Stimulated activated naive B cell treated with anti-CD40 and anti-IgM and Interleukin-4, amounts not matched to agents 10 μg/mL and 1 μg/mL and 100 μg/mL, for 72 hours (primary cell): ENCODE measurements at places on chromosomes 16 and 17.

GRCh38 chr17:50093246-50093645 lies 1.9 kb upstream of the PDK2 start:
- peaks cover 25% of the 10 kb centered on the region for H3K4me1 ChIP-seq
- DNase-seq, result no peak
- peaks cover 27% of the 10 kb centered on the region for H3K27me3 ChIP-seq

DNA sequence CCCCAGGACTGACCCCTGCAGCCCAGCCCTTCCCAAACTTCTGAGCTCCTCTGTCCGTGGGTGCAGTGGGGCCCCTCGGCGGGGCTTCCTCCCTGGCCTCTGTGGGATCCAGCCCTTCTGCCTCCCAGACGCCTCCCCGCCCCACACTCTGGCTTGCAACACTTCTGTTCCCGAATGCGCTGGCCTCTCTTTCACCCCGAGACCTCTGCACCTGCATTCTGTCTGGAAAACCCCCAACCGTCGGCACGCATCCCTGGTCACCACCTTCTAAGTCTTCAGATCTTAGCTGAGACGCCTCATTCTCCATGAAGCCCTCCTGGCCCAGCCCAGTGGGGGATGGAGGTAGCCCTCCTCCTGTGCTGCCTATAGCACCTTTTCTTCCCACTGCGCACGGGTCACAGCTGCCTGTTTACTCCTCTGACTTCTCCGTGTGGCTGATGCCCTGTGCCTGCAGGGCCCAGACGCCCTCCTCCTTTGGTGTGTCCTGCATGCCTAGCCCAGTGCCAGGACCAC lies 26.4 kb downstream of the TMEM235 start:
- H3K4me1 ChIP-seq, result peaks cover 17% of the 10 kb centered on the region
- H3K4me3 ChIP-seq, result peak overlapping the region; percentile 39
- peak overlapping the region; percentile 76 for H3K27ac ChIP-seq
- peak; percentile 42 for DNase-seq
- peaks cover 11% of the 10 kb centered on the region for H3K27me3 ChIP-seq

GRCh38 chr16:80993307-80993706 lies 13.4 kb downstream of the CMC2 start:
- H3K27me3 ChIP-seq, result no peaks in the 10 kb centered on the region
- no peak overlapping the region for H3K27ac ChIP-seq
- H3K4me3 ChIP-seq, result no peak overlapping the region
- H3K4me1 ChIP-seq, result peaks cover 31% of the 10 kb centered on the region
- no peak for DNase-seq
- peaks cover 36% of the 10 kb centered on the region for H3K36me3 ChIP-seq

- no peak overlapping the region for H3K27ac ChIP-seq
- no peak overlapping the region for H3K4me3 ChIP-seq
- no peaks in the 10 kb centered on the region for H3K4me1 ChIP-seq
- no peaks in the 10 kb centered on the region for H3K36me3 ChIP-seq
Observed at GRCh38 chr16:9316615-9317014, 225.2 kb downstream of the HAPSTR1 start.

GRCh38 chr16:18060351-18060750 lies 276.2 kb downstream of the NPIPA8 start:
- H3K4me1 ChIP-seq, result no peaks in the 10 kb centered on the region
- H3K27me3 ChIP-seq, result peaks cover 15% of the 10 kb centered on the region
- H3K4me3 ChIP-seq, result no peak overlapping the region
- no peak for DNase-seq
- H3K36me3 ChIP-seq, result no peaks in the 10 kb centered on the region

DNA sequence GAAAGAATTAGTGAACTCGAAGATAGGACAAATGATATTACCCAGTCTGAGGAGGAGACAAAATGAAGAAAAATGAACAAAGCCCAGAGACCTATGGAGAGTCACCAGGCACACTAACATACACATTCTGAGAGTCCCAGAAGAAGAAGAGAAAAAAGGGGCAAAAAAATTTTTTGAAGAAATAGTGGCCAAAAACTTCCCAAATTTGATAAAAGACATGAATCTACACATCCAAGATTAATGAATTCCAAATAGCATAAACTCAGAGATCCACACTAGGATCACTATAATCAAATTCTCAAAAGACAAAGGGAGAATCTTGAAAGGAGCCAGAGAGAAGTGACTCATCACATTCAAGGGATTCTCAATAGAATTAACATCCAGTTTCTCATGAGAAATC lies 3.4 kb upstream of the OR4D1 start:
- DNase-seq, result no peak
- no peaks in the 10 kb centered on the region for H3K4me1 ChIP-seq
- no peak overlapping the region for H3K27ac ChIP-seq
- H3K4me3 ChIP-seq, result no peak overlapping the region
- H3K27me3 ChIP-seq, result peaks cover 43% of the 10 kb centered on the region

- DNase-seq, result peak; percentile 84
- H3K4me3 ChIP-seq, result peak overlapping the region; percentile 79
- peaks cover 4% of the 10 kb centered on the region for H3K27me3 ChIP-seq
- H3K36me3 ChIP-seq, result peaks cover 2% of the 10 kb centered on the region
- peaks cover 5% of the 10 kb centered on the region for H3K4me1 ChIP-seq
- H3K27ac ChIP-seq, result peak overlapping the region; percentile 62
Observed at GRCh38 chr16:89246903-89247733, 29.6 kb downstream of the ZNF778 start.

DNA sequence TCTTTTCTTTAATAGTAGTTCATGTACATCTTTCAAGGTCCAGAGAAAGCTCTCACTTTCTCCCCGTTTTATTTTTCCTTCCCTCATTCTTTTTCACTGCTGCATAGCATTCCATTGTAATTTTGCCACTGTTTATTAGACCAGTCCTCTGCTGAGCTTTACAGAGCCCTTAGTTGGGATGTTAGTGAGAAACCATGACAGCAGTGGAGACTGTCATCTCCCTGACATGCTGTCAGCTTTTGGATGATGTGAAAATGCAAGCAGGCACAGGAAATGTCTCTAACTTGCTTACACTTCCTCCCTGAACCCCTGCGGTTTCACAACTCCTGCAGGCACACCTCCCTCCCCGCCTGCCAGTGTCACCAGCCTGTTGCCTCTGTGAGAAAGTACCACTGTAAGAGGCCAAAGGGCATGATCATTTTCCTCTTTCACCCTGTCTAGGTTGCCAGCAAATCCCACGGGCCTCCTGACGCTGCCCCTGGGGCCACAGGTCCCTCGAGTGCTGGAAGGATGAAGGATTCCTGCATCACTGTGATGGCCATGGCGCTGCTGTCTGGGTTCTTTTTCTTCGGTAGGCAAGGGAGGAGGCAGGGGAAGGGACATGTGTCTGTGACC lies at the start of gene ITGAL:
TSS of gene ITGAL (plus strand) at position 415 of the 615 bp plus-strand sequence. CDS start at position 511, 96 bp downstream.
- no peaks in the 10 kb centered on the region for H3K27me3 ChIP-seq
- peak within 1 kb of the TSS; percentile 95 for H3K4me3 ChIP-seq
- H3K36me3 ChIP-seq, result peaks cover 36% of the 10 kb centered on the region
- DNase-seq, result peak; percentile 87
- peaks cover 64% of the 10 kb centered on the region for H3K4me1 ChIP-seq

DNA sequence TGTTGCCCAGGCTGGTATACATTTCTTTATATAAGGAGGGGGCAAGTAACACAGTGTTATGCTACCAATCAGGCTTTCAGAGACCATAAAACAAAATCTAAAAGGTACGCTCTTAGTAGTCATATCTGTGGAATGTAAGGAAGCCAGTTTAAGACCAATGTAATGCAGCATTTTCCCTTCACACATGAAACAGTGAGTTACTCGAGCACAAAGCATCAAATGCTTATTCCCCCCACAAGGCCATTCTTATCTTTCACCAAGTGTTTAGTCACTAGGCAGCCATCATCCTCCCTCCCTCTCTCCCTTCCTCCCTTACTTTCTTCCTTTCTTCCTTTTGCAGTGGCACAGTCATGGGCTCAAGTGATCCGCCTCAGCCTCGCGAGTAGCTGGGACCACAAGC lies 12.8 kb downstream of the HMOX2 start:
- peaks cover 16% of the 10 kb centered on the region for H3K36me3 ChIP-seq
- no peak overlapping the region for H3K4me3 ChIP-seq
- H3K27ac ChIP-seq, result no peak overlapping the region
- peaks cover 4% of the 10 kb centered on the region for H3K4me1 ChIP-seq
- no peak for DNase-seq

- peaks cover 9% of the 10 kb centered on the region for H3K4me1 ChIP-seq
- peak overlapping the region; percentile 77 for H3K27ac ChIP-seq
- H3K36me3 ChIP-seq, result peaks cover 2% of the 10 kb centered on the region
Observed at GRCh38 chr17:31093866-31094599, 744 bp upstream of the NF1 start.

GRCh38 chr17:48556229-48556575 lies 11.3 kb upstream of the HOXB2 start:
- no peaks in the 10 kb centered on the region for H3K36me3 ChIP-seq
- peaks cover 55% of the 10 kb centered on the region for H3K27me3 ChIP-seq

GRCh38 chr16:85570213-85570734 lies 42.8 kb upstream of the GSE1 start:
- peak overlapping the region; percentile 70 for H3K4me3 ChIP-seq
- H3K4me1 ChIP-seq, result peaks cover 63% of the 10 kb centered on the region
- DNase-seq, result peak; percentile 66
- peaks cover 25% of the 10 kb centered on the region for H3K36me3 ChIP-seq

GRCh38 chr17:83100220-83100852 lies 20.9 kb downstream of the METRNL start:
- peaks cover 21% of the 10 kb centered on the region for H3K4me1 ChIP-seq
- no peak overlapping the region for H3K4me3 ChIP-seq
- H3K27me3 ChIP-seq, result peaks cover 48% of the 10 kb centered on the region
- DNase-seq, result no peak
- H3K36me3 ChIP-seq, result peaks cover 10% of the 10 kb centered on the region

DNA sequence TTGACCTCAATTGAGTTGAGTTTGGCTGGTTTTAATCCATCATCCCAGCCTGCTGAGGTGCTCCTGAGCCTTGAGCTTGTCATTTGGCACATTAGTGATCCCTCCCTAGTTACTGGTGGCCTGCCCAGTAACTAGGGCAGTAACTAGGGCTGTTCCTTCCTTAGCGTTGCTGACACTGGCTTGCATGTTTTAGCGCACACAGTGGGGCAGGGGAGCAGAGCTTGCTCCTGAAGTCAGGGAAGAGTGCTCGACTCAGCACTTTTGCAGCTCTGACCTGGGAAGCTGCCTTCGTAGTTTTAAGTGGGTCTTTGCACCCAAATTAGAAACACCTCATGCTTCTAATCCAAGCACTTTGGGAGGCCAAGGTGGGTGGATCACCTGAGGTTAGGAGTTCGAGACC lies 15.7 kb downstream of the CCDC42 start:
- H3K4me3 ChIP-seq, result no peak overlapping the region
- no peak for DNase-seq
- H3K4me1 ChIP-seq, result peaks cover 7% of the 10 kb centered on the region
- peaks cover 13% of the 10 kb centered on the region for H3K27me3 ChIP-seq

GRCh38 chr17:68566442-68566738 lies 34.8 kb downstream of the FAM20A start:
- H3K4me1 ChIP-seq, result no peaks in the 10 kb centered on the region
- no peak overlapping the region for H3K4me3 ChIP-seq
- H3K36me3 ChIP-seq, result peaks cover 2% of the 10 kb centered on the region
- peaks cover 14% of the 10 kb centered on the region for H3K27me3 ChIP-seq
- H3K27ac ChIP-seq, result no peak overlapping the region

DNA sequence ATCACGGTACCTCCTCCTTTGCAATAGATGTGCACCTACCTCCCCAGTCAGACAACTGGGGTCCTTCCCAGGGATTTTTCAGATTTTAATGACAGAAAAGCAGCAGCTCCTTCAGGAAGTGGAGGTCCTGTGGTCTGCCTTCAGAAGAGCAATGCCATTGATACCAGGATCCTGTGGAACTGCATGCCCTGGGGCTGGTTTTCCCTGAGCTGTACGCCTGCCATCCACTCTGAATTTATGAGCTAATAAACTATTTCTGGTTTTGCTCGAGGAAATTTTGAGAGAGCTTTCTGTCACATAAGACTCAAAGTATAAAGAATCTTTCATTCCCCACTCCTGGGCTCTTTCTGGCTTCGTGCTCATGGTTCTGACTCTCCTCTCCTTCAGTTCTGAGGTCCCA lies 10.0 kb upstream of the CCL23 start:
- peaks cover 31% of the 10 kb centered on the region for H3K27me3 ChIP-seq
- no peak overlapping the region for H3K27ac ChIP-seq
- no peaks in the 10 kb centered on the region for H3K4me1 ChIP-seq
- no peak for DNase-seq
- no peaks in the 10 kb centered on the region for H3K36me3 ChIP-seq

DNA sequence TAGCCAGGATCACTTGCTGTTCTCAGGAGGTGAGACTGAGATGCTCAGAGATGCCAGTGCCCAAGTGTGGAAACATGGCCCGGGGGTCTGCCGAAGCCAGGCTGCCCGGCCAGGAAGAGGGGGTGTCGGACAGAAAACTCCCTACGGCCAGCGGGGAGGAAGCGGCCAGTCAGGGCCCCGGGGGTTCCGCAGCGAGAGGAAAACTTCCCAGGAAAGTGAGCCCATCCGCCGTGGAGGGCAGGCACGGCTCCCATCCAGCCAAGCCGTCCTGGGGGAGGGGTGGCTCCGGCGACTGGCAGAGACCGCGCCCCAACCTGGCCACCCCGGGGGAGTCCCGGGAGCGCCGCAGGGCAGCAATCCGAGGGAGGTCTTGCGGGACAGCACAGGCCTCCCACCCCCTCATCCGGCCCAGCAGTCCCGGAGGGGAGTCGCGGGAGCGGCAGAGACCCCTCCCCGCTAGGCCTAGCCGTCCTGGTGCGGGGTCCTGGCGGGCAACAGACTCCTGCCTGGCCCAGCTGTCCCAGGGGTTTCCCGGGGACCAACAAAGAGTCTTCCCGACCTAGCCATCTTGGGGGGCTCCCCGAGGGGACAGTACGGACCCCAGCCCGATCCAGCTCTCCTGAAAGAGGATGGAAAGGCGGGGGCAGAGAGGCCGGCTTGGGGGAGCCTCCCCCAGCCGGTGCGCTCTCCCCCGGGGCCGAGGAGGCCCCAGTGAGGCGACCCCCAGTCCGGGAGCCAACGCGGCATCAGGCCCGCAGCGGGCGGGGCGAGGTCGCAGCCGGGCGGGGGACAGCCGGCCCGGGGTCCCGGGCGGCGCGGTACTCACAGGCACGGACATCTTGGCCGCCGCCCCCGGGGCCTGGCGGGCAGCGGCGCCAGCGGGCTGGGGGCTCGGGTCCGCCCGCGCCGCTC lies 13.8 kb upstream of the BCAR1 start:
- peaks cover 18% of the 10 kb centered on the region for H3K4me1 ChIP-seq
- H3K27ac ChIP-seq, result no peak overlapping the region
- H3K36me3 ChIP-seq, result no peaks in the 10 kb centered on the region
- H3K27me3 ChIP-seq, result peaks cover 68% of the 10 kb centered on the region
- no peak for DNase-seq
- H3K4me3 ChIP-seq, result peak overlapping the region; percentile 79

- peaks cover 28% of the 10 kb centered on the region for H3K4me1 ChIP-seq
- peaks cover 10% of the 10 kb centered on the region for H3K27me3 ChIP-seq
- H3K36me3 ChIP-seq, result peaks cover 26% of the 10 kb centered on the region
- H3K4me3 ChIP-seq, result peak within 1 kb of the TSS; percentile 85
Observed at GRCh38 chr17:36591434-36592315, at the start of gene DHRS11. TSS of gene DHRS11 (plus strand) at chr17:36591879. CDS start at chr17:36592010, 131 bp downstream.

DNA sequence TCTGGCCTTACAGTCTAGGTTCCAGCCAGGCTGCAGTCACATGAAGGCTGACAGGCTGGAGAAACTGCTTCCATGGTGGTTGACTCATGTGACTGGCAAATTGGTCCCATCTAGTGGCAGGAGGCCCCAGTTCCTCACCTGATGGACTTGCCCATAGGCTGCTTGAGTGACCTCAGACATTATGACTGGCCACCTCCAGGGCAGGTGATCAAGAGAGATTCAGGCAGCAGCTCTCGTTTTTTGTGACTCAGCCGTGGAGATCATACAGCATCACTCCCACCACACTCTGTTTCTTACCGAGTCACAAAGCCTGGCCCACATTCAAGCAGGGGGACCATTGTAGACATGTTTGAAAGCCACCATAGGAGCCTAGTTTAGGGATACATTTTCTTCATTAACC lies 34.5 kb downstream of the SIAH1 start:
- H3K4me3 ChIP-seq, result no peak overlapping the region
- no peaks in the 10 kb centered on the region for H3K27me3 ChIP-seq
- peaks cover 49% of the 10 kb centered on the region for H3K36me3 ChIP-seq
- peaks cover 14% of the 10 kb centered on the region for H3K4me1 ChIP-seq
- DNase-seq, result no peak
